Stimulated activated CD4-positive, alpha-beta T cell treated with anti-CD3 and anti-CD28 coated beads, Interleukin-2, amount 100 ng/mL, for 48 hours (primary cell): ENCODE measurements at places on chromosomes 5 and 9.

DNA sequence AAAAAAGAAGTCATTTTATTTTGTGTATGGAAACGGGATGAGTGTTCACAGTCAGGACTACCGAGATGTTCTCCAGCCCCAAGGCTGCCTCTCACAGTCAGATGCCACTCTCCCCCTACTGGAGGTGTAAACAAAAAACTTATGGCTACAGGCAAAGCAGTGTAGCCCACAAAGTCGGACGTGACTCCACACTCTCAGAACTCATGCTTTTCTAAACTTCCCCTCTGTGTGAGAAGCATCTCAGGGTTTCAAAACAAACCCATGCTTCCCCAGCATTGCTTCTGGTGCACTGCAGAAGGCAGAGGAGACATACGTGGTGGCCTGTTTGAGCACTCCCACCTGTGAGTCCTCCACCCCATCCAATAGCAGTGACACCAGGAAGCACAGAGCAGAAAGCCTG is 580.3 kb downstream of the BNC2 start:
- DNase-seq, result no peak

- no peak for DNase-seq
Observed at GRCh38 chr9:77879437-77879943, 152.1 kb downstream of the GNAQ start.

DNA sequence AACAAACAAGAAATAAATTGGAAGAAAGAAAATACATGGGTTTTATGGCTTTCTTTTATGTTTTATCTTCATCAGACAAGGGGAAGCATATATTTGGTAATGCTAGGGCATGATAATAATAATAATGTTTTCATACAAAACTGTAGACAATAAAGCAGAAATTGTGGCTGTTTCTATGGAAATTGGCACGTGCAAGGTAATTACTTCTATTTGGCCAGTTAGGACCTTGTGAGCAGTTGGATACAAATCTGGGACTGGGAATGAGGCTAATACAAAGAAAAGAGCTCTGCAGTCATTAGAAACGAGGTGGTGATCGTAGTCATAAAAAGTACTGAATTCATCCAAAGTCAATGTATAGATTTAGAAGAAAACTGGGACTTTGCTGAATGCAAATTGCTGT is 233.6 kb downstream of the EFNA5 start:
- no peak for DNase-seq

DNA sequence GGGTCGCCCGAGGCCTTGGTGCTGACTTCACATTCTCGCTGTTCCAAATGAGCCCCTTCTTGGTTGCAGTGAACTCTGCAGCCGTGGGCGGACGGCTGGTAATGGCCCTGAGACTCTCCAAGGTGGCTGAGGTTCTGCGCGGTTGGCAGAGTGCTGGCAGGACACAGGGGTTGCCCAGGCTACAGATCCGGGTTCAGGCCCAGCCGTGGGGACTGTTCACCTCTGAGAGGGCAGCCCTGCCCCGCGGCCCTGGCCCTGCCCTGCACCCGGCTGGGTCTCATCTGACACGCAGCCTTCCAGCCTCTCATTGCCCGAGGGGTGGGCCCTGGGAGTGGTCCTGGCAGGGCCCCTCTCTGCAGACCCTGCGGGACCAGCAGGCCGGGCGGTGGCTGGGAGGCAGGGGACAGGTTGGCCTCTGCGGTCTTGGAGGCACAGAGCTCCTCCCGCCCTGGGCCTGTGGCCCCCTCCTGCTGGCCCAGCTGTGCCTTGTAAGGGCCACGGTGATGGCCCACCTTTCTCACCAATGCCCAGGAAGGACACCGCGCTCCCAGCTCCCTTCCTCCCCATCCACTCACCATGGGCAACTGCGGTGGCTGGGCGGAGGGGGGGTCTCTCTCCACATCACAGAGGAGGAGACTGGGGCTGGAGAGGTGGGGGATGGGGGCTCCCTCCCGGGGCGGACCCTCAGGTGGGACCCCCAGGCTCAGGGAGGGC is 51.6 kb downstream of the AHRR start:
- DNase-seq, result no peak

DNA sequence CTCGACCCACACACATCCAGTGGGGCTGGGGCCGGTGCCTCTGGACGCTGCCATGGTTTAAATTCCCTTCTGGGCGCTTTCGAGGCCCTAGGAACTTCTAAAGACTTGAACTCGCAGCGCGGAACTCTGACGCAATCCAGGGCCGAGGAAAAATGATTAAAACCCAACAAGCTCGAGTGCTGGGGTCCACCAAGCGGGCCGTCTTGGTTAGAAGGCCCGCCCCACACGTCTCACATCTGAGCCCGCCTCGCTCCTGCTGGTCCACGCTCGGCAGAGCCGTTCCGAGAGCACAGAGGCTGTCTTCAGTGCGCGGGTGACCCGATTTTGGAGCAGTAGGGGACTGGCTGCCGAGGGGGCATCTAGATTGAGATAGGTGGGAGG is 1.5 kb downstream of the CRHBP start:
- no peak for DNase-seq

GRCh38 chr9:32339424-32339823 is 45.0 kb upstream of the ACO1 start:
- no peak for DNase-seq

- DNase-seq, result no peak
Observed at GRCh38 chr5:148807851-148808250, 18.6 kb upstream of the ADRB2 start.

- DNase-seq, result no peak
Observed at GRCh38 chr9:15304632-15305031, 2.4 kb downstream of the TTC39B start.

GRCh38 chr5:69493396-69494133 is 975 bp downstream of the OCLN start:
- no peak for DNase-seq

GRCh38 chr5:135660826-135661575 is 82.2 kb upstream of the CXCL14 start:
- no peak for DNase-seq

- DNase-seq, result no peak
Observed at GRCh38 chr9:125960626-125961025, 213.5 kb downstream of the PBX3 start.
